ENCODE measurements at places on chromosomes 2 and 18.

- DNase-seq: no peak
Observed at GRCh38 chr18:58911766-58912165, 47.1 kb downstream of the ZNF532 start.

DNA sequence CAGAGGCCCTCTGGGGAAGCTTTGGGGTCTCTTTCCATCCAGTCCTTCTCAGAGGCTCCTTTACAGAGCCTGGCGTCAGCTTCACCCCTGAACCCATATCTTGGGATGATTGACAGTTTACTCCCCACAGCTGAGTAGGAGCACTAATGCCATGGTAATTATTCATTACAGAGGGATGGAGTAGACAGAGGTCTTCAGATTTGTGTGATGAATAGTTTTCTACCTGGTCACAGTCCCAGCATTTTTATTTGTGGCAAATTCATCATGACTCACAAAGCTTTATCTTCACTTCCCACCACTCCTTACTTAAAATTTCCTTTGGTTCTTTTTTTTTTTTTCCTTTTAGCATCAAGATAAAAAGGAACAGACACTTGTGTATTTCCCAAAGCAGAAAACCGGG lies 104.2 kb downstream of the CCDC85A start:
- DNase-seq: no peak

DNA sequence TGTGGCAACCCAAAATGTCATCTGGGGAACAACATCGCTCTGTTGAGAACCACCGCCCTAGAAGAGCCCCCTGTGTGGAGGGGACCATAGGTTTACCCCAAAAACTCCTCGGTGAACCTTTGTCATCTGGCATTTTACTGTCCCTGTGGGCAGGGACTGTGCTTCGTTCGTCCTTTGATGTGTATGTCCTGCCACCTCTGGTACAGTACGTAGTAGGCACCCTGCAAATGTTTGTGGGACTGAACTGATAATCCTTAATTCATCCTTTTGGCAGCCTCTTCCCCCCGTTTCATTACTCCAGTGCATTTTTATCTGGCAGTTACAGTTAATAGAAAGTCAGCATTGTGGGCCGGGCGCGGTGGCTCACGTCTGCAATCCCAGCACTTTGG lies 728 bp downstream of the NAPG start:
- no peak for DNase-seq

GRCh38 chr2:238496756-238497609 lies 70.3 kb downstream of the ASB1 start:
- DNase-seq: no peak

- no peak for DNase-seq
Observed at GRCh38 chr2:229296016-229296415, 24.9 kb upstream of the PID1 start.

DNA sequence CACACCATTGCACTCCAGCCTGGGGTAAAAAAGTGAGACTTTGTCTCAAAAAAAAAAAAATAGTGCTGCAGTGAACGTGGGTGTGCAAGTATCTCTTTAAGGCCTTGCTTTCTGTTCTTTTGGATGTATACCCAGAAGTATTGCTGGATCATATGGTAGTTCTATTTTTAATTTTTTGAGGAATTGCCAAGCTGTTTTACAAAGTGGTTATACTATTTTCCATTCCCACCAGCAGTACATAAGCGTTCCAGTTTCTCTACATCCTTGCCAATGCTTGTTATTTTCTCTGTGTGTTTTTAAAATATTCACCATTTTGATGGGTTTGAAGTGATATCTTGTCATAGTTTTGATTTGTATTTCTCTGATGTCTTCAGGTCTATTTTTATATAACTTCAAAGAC lies 13.1 kb downstream of the ARMC9 start:
- no peak for DNase-seq

- DNase-seq: no peak
Observed at GRCh38 chr2:73614105-73614504, 28.1 kb downstream of the NAT8 start.

GRCh38 chr18:51668101-51668500 lies 470.6 kb upstream of the MEX3C start:
- DNase-seq: peak; percentile 67

DNA sequence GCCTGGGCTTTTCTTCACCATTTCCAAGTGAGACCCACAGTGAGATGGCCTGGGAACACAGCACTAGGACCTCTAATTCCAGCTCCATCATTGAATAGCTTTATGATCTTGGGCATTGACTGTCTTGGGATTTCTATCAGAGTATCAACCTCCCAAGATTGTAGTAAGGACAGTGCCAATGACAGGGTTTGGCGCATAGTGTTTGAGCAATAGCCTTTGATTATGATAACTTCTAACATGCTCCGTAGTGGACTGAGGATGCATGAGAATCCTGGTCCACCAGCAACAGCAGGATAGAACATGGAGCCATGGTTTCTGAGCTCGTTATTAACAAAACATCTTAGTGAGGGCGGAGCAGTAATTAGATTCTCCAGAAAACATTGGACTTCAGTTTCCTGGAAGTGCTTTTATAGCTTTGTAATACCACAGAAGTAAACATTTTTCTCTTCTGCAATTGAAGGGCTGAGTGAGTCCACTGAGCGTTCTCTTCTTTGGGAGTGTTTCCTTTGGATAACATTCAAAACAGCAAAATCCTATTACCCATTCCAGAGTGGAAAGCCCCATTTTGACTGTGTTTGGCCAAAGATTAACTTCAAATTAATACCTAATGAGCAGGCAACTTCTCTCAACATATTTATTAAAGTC lies 63.7 kb downstream of the IL1R2 start:
- DNase-seq: no peak

GRCh38 chr2:178377046-178377445 lies 73.9 kb downstream of the PRKRA start:
- DNase-seq: no peak

- DNase-seq: no peak
Observed at GRCh38 chr2:186891185-186891621, 42.2 kb upstream of the ZSWIM2 start.

GRCh38 chr2:168357797-168358472 lies 98.1 kb upstream of the CERS6 start:
- no peak for DNase-seq

- DNase-seq: no peak
Observed at GRCh38 chr2:128600581-128601297, 282.1 kb upstream of the HS6ST1 start.

DNA sequence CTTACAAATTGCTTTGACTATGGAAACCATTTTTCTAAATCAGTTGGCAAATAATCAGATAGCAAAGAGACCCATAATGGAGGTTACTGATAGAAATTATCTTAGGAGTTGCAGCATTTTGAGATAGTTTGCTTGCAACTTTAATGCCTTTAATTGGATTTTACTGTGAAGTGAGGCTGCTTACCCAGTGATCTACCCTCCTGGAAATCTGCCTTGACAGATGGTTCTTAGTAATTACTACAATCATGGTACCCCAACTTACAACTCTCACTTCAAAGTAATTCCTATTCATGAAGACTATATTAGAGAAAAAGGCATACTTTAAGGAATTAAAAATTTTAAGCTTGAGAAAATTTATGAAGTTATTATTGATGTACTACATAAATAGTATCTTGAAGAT lies 1288.6 kb upstream of the CDH2 start:
- DNase-seq: no peak

DNA sequence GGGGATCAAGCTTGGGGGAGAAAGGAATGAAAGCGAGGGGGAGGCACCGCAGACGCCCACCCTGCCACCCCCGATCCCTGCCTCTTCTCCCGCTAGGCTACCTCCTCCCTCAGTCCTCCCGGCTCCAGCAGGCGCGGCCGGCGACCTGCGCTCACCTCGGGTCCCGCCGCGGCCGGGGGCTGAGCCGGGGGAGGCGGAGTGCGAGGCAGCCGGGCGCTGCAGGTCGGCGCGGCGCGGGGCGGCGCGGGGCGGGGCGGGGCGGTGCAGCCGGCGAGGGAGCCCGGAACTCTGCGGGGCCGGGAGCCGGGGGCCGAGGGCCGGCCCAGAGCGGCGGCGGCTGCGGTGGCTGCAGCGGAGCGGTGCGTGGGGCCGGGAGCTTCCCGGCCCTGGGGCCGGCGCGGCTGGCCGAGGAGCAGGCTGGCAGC lies 477 bp downstream of the ACVR1 start:
- DNase-seq: no peak

GRCh38 chr2:211367711-211368110 lies 811.3 kb downstream of the CPS1 start:
- DNase-seq: no peak

DNA sequence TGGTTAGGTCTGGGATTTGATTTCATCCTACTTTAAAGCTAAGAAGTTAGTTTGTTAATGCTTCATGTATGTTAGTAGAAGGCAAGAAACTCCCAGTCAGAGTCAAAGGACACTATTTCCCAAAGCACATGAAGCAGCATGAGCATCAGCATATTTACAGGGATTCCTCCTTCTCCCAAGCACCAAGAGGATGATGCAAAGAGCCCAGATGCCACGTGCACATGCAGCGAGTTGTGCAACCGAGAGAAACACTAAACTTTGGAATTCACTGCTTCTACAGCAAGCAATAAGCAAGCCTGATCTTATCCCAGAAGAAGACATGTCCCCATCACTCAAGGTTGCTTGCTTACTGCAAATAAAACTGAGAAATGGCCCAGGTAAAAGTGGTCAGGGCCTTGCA lies 32.5 kb downstream of the CPO start:
- no peak for DNase-seq

GRCh38 chr2:78418021-78418420 lies 607.5 kb upstream of the REG3G start:
- DNase-seq: no peak

- DNase-seq: no peak
Observed at GRCh38 chr2:101741775-101742520, 44.4 kb downstream of the MAP4K4 start.

GRCh38 chr2:69863298-69863697 lies 30.5 kb upstream of the SNRNP27 start:
- no peak for DNase-seq

DNA sequence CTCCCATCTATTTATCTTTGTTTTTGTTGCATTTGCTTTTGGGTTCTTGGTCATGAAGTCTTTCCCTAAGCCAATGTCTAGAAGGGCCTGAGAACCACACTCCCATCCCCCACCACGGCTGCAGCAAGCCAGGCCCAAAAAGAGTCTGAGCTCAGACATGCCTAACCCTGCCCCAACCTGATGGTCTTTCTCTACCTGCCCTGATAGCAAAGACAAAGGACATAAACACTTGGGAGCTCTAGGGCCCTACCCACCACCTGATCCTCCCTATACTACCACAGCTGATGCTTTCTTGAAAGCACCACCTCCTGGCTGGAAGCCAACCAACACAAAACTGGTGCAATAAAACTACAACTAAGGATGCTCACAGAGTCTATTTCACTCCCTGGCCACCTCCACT lies 233.4 kb downstream of the WDR7 start:
- no peak for DNase-seq

GRCh38 chr2:208556983-208557484 lies 150.4 kb downstream of the PTH2R start:
- no peak for DNase-seq

DNA sequence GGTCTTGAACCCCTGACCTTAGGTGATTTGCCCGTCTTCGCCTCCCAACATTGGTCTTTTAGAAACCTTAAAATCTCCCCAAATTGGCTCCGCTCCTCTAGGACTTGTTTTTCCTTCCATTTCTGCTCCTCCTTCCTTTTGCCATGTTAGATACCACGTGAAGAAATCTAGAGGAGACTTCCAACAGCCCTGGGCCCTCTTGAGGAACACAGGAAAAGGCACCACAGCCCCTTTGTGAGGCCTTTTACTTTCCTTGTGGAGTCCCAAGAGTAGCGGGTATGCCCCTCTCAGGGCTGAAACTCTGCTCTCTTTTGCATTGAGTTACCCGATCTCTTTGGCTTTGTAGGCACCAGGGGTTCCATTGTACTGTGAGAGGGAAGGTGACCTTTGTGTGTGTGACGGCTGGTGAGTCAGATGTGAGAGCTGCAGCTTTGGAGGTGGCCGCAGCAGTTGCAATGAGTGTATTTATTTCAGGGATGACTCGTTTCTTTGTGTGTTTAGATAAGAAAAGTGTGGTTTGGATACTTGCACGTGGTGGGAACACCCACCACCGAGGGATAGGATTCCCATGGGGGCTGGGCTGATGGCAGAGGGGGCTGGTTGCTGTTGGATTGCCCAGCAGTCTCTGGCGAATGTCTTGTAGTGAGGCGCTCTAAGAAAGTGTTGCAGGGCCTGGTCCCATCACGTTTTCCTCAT lies 218.4 kb upstream of the HS6ST1 start:
- DNase-seq: no peak

- DNase-seq: no peak
Observed at GRCh38 chr2:237210763-237211162, 125.1 kb downstream of the COPS8 start.

DNA sequence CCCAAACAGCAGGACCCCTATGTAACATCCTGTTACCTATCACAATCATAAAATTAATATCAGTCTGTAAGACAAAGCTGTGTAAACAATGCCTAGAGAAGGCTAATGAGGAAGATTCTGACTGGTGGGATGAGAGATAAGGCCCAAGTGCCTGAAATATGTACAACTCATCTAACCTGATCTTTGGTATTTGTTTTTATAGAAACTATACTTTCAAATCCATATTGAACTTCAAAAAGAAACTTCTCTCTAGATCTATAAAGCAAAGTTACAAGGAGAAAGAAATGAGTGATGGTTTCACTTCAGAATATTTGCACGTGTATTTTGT lies 36.1 kb upstream of the ITGA4 start:
- no peak for DNase-seq

GRCh38 chr2:74002505-74003421 lies 18.1 kb downstream of the TET3 start:
- DNase-seq: peak; percentile 83

- DNase-seq: no peak
Observed at GRCh38 chr2:11865805-11866204, 119.4 kb downstream of the LPIN1 start.

GRCh38 chr2:203732092-203732952 lies 25.9 kb downstream of the CD28 start:
- no peak for DNase-seq

DNA sequence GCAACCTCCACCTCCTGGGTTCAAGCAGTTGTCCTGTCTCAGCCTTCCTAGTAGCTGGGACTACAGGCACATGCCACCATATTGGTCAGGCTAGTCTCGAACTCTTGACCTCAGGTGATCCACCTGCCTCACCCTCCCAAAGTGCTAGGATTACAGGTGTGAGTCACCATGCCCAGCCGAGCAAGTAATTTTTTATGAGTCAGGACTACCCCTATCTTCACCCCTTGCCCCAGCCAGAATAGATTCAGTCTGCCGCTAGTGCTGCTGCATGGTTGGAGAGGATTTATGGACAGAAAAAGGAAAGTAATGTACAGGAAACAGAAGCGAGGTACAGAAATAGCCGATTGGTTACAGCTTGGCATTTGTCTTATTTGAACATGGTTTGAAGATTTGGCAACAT lies 48.9 kb downstream of the BMPR2 start:
- no peak for DNase-seq

DNA sequence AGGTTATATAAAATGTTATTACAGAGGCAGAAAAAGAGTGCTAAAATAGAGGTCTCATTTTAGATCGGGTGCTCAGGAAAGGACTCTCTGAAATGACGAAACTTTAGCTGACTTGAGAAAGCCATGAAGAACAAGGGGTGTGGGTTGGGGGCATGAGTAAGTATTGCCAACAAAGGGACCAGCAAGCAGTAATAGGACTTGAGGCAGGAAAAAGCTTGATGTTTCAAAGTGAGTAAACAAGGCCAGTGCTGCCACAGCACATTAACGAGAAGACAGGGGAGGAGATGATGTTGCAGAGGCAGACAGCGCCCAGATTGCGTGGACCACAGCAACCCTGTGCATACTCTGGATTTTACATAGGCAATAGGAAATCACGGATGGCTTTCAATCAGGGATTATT lies 318.8 kb downstream of the ZEB2 start:
- DNase-seq: no peak

- no peak for DNase-seq
Observed at GRCh38 chr18:35467624-35468016, 30.1 kb downstream of the INO80C start.

All from NCI-H1930 (cell line).